Central memory CD8-positive, alpha-beta T cell (primary cell): ENCODE measurements at places on chromosomes 12 and 14.

- DNase-seq: no peak
These were observed 23.9 kb downstream of the DUSP6 start for GRCh38 chr12:89328151-89329030.

DNA sequence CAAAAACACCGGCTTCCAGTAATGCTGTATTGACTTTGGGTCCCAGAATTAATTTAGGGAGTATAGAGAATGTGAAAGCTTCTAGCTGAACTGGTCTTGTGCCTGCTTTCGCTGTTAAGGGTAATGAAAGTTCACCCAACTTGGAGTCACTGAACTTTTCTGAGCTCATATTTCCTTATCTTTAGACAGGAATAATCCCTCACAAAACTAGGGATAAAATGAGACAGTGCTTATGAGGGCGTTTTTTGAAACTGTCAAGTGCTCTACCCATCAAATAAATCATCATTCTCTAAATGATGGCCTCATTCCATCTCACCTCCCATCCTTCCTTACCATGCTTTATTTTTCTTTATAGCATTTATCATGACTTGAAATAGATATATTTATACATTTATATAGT lies 74.7 kb downstream of the RFX4 start:
- DNase-seq: no peak

DNA sequence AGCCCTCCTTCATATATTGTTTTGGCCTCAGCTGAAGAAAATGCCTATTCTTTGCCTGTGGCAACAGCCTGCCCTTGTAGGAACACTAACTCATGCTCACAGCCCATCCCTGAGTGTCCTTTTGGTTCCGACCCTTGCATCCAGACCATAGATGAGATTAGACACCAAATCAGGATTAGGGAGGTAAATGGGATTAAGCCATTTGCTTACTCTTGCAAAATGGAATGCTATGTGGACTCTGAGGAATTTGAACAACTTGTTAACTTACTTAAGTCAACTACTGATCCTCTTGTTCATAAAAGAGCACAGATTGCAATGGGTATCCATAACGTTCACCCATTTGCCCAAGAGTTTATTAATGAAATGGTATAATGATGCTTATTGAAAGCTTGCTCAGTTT lies 27.3 kb downstream of the TSHR start:
- DNase-seq: no peak

GRCh38 chr12:3311491-3312103 lies 179.4 kb upstream of the PRMT8 start:
- no peak for DNase-seq

DNA sequence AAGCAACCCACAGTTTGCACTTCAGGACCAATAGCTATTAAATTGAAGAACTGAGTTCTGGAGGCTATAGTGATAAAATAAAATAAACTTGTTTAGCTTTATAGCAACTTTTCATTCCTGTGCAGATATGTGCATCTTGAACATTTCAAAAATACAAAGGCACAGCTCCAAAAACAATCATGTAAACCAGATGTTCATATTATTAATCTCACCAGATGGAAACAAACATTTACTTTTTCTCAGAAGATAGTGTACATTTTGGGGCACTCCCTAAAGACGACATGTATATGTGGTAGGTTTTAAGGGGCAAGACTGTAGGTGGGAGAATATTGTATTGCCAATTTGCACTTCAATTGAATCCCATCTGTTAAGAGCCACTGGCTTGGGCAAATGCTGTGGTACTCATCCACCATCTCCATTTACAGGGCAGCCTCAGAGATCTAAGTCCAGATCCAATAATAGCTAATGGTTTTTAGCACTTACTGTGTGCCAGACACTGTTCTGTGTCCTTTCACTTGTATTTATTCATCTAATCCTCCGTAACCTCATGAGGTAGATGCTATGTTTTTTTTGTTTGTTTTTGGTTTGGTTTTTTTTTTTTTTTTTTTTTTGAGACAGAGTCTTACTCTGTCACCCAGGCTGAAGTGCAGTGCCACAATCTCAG lies 49.1 kb downstream of the PTGER2 start:
- no peak for DNase-seq

DNA sequence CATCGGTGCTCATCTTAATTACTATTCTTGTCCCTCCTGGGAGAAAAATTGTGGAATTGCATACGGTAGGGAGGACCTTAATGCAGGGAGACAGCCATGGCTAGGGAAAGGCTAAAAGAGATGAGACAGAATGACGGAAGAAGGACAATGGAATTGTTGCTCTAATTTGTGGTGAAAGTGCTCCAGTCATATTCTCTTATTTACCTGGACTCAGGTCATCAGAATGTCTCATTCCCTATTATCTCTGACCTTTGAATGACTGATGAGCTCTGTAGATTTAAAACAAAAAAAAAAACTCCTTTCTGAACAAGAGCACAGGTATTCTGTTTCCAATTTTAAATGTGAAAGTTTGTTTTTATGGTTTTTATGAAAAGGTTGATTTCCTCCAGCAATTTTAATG lies 8.6 kb upstream of the EPS8 start:
- DNase-seq: no peak

DNA sequence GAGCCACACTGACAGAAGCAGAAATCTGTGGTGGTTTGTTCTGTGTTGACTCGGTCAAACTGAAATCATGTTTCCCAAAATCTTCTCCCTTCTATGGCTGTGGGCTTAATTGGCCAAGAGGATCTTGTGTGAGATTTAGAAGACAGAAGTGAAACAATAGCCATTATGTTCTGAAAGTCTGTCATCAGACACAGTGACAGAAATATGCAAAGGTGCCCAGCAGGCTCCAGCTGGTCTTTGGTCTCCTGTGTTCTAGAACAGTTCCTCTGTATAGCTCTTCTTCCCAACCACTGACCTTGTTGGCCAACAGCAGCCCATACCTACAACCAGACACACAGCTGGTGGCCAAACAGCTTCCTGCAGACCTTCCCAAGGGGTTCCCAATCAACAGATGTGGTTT lies 25.0 kb upstream of the COCH start:
- DNase-seq: no peak

DNA sequence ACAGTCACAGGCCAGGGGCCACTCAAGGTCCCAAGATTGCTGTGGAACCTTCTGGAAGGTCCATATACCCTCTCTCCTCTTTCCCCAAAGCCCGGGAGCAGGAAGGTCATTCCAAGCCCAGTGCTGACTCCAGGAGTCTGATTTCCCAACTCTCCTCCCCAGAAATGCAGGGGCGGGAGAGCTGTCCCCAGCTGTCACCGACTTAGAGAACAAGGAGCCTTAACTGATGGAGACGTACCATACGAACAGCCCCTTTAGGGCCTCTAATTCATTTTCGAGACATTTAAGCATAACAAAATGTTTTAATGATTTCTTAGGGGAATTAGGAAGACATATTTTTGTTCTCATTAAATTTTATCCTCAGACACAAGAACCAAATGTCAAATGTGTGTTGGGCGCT lies 99.2 kb downstream of the PHETA1 start:
- no peak for DNase-seq

GRCh38 chr12:101759396-101760047 lies 20.3 kb upstream of the SYCP3 start:
- DNase-seq: no peak

- no peak for DNase-seq
These were observed 82.4 kb downstream of the ARF6 start for GRCh38 chr14:49975276-49975675.

- DNase-seq: no peak
These were observed 2.3 kb downstream of the TMEM63C start for GRCh38 chr14:77183896-77184295.

DNA sequence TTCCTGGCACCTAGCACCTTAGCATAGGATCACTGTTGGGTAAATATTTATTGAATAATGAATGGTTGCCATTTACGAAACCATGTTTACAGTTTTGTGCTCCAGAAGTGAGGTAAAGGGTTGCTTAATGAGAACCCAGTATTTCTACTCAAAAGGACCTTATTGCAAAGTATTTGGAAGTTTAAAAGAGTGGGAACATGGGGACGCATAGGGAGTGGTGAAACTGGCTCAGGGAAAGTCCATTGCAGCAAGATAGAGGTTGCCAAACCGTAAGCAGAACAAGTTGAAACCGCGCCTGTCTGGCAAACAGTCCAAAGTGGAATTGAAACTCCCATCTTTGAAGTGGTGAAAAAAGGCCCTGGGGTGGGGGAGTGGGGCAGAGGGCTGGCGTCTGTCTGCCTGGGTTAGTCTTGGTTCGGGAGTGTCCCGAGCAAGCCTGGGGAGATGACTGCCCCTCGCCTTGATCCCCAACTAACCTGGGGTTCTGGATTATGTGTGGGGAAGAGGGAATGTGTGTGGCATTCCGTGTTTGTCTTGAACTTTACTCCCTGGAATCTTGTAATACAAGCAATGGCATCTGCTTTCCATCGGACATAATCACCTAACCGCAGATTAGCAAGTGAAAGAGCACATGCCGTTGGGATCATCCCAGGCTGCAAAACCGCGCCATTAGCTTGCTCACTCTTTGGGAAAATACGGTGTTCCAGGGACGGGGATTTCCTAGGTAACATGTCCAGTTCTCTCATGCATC lies 7.2 kb downstream of the ALDH2 start:
- no peak for DNase-seq

DNA sequence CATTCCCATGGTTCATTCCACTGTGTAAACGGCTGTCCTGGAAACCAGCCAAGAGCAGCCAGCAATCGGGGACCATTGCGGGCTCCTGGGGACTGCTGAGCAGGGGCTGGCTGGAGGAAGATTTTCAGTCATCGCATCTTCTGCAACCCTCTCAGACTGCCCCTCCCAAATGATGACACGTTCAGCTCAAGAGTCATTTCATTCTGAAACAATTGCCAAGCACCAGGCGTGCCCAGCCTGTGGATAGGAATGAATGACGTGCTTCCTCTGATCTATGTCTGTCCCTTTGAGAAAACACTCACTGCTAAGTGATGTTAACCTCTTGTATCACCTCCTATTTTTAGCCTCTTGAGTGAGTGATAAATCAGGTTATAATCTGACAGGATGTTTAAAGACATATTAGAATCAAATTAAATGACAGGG lies 62.0 kb downstream of the NDUFA12 start:
- DNase-seq: peak; percentile 16

- DNase-seq: no peak
These were observed 17.2 kb upstream of the PSMC1 start for GRCh38 chr14:90239139-90239538.

- DNase-seq: no peak
These were observed 248.0 kb downstream of the PDZRN4 start for GRCh38 chr12:41436076-41436475.

- DNase-seq: no peak
These were observed 7.8 kb downstream of the KLRK1 start for GRCh38 chr12:10381928-10382628.

DNA sequence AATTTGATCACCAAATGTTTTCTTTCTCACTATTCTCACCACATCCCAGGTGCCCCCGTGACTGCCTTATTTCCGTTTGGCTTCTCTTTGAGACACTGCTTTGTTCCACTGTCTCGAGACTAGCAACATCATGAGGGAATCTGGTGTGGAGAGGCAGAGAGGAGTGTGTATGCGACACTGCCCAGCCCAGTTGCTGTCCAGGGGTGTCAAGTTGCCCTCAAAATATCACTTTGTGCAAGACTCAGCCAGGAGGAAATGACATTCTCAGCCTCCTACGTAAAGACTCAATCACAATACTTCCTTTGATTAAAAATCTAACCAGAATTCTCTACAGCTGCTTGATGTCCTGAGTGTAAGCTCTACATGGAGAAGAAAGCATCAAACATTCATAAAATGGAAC lies 48.2 kb upstream of the EEA1 start:
- no peak for DNase-seq

DNA sequence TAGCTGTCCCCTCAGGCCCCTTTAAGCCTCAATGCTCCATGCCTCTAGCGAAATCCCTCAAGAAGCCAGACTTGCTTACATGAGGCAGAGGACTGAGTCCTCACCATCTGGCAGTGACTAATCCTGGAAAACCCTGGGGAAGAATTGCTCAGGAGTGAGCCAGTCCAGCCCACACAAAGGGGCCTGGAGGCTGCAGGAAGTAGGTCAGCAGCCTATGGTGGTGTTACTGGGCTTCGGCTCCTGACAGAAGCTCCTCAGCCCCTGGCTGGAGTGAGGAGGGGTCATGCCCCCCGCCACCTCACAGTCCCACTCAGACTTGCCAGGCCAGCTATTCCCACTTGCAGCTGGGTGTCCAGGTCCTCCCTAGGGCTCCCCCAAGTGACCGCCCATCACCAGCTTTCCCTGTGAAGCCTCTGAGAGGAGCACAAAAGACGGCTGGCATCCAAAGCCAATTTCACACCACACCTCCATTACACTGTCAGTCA lies 250.5 kb downstream of the DPF3 start:
- no peak for DNase-seq

DNA sequence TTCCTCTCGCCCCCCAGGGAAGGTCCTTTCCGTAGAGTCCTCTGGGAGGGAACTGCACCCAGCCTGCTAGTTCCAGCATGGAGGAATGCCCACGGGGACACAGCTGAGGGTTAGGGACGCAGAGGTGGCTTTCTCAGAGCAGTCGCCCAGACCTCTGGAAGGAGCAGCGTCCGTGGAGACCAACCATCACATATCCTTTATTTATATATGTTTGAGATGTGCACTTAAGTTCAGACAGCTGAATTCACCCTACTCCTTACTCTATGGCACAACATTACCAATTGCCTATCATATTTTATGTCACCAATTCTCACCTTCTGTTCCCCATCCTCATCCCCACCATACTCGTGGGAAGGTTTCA lies 305.6 kb upstream of the DIO3 start:
- no peak for DNase-seq

DNA sequence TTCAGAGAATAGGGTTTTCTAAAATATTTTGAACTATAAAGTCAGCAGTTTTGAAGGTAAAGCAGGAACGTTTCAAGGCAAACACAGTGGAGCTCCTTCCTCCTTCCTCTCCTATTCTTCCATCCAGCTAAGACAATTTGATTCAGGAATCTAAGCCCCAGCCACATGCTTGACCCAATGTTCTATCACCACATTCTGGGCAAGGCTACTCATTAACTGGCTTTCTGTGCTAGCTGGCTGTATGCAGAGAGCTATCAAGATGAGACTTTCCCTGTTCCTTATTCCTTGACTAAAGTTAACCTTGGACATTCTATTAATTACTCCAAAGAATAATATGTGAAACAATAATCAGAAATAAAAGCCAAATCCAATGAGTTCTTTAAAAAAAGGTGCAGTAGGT lies 266.9 kb downstream of the NOVA1 start:
- DNase-seq: no peak

- DNase-seq: no peak
These were observed 192.9 kb upstream of the GARIN6 start for GRCh38 chr12:99454539-99455172.

GRCh38 chr14:104938960-104939359 lies 14.3 kb downstream of the PLD4 start:
- DNase-seq: no peak

GRCh38 chr14:23430723-23431085 lies 4.8 kb downstream of the MYH7 start:
- no peak for DNase-seq

GRCh38 chr12:29889737-29890136 lies 106.0 kb upstream of the TMTC1 start:
- DNase-seq: no peak

GRCh38 chr12:57627501-57628279 lies 5.3 kb downstream of the B4GALNT1 start:
- no peak for DNase-seq

- DNase-seq: no peak
These were observed 46.0 kb downstream of the SH2B3 start for GRCh38 chr12:111451649-111452129.
